Stimulated activated CD4-positive, alpha-beta T cell treated with anti-CD3 and anti-CD28 coated beads, Interleukin-1b, Interleukin-23, amount 100 ng/mL, for 1 hour (primary cell): ENCODE measurements at places on chromosomes 2 and 18.

- no peak for DNase-seq
Measured at GRCh38 chr2:126448611-126449010, 207.3 kb upstream of the GYPC start.

DNA sequence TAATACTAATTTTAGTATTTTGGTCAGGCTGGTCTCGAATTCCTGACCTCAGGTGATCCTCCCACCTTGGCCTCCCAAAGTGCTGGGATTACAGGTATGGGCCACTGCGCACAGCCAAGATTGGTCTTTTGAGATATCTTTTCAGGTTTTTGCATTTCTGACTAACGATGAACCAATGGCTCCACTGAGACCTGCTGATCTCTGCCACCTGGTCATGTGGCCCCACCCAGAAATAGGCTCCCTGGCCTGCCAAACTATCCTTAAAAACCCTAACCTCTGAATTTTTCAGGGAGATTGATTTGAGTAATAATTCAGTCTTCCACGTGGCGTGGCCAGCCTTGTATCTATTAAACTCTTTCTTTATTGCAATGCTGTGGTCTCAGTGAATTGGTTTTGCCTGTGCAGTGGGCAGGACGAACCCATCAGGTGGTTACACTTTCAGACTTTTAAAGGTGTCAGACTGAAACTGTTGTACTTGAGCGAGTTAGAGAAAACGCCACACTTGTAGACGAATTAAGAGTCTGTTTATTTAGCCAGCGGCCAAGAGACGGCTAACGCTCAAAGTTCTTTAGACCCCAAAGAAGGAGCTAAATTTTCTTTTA lies 85.8 kb upstream of the MSH6 start:
- DNase-seq, result no peak

DNA sequence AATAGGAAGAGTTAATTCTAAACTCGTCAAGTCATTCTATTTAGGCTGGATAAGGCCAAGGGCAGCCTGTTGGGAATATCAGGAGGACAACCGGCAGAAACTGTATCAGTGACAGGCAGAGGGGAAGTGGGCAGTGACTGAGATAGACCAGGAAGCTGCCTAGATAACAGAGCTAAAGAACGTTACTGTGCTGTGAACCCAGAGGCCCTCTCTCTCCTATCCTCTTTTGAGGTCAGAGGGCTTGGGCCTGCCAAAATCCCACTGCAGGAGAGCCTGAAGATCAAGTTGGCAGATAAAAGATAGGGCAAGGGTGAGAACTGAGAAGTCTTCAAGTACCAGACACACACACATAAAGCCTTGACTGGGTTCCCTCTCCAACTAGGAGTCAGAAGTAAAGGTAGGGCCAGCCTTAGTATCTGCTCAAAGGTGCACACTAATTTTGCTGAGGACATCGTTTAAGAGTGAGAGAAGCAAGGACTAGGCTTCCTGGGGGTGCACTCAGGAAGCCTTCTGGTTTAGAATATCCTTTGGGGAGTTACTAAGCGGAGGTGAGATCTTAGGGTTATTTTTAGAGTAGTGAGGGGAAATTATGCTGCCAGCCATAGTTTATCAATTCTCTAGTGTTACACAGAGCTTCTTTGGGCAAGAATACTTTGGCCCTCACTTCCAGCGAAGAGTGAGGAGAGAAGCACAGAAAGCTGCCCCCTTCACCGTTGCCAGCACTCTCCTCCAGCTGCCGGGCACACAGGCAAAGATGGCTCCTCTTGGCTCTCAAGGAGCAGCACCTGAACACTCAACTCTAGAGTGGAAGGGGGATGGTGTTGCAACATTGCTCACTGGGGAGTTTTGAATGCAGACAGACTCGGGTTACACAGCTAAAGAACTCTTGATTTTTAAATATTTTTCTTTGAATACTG lies 9.8 kb downstream of the CAVIN2 start:
- no peak for DNase-seq

- DNase-seq, result no peak
Measured at GRCh38 chr2:177340158-177340557, 52.4 kb upstream of the AGPS start.

GRCh38 chr2:20959252-20959651 lies 84.6 kb downstream of the APOB start:
- DNase-seq, result no peak

DNA sequence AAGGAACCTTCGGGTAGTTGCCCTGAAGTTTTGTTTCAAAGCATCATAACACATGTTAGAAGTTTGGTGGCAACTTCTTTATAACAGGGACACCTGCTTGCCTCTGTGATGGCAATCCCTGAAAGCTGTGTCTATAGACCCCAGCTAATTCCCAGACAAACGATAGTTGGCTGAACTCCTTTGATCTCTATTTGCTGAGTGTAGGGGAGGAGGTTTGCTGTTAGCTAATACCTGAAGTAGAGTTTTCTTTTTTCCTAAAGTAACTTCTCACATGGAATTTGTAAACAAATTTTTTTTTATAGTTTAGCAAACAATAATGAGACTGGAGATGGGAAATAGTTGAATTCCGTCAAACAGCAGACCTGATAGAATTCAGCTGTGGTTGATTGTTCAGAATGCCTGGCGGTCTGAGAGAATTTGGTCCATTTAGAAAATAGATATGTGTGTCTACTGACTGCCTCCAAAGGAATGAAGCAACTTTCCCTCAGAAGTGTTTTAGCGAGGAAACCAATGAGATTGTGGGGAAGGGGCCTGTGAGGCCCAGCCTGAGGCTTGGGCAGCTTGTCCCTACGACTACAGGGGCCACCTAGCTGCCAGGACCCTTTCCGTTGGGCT lies 123.5 kb upstream of the EPAS1 start:
- DNase-seq, result no peak

DNA sequence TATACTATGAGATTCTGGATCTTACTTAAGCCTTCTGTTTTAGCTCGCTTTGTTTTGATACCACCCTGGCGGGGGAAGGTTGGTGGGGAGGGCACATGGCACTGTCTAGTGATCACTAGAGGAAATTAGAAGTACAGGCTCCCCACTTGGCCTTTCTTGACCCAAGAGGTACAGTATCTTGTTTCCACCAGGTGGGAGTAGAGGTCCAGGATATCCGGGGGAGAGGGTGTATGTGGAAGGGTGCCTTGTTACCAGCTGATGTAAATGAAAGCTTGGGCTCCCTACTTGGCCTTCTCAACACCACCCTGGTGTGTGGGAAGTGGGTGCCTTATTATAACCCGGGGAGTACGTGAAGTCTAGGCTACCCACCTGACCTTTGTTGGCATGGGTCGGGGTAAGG lies 7.5 kb downstream of the GALNT1 start:
- DNase-seq, result no peak

DNA sequence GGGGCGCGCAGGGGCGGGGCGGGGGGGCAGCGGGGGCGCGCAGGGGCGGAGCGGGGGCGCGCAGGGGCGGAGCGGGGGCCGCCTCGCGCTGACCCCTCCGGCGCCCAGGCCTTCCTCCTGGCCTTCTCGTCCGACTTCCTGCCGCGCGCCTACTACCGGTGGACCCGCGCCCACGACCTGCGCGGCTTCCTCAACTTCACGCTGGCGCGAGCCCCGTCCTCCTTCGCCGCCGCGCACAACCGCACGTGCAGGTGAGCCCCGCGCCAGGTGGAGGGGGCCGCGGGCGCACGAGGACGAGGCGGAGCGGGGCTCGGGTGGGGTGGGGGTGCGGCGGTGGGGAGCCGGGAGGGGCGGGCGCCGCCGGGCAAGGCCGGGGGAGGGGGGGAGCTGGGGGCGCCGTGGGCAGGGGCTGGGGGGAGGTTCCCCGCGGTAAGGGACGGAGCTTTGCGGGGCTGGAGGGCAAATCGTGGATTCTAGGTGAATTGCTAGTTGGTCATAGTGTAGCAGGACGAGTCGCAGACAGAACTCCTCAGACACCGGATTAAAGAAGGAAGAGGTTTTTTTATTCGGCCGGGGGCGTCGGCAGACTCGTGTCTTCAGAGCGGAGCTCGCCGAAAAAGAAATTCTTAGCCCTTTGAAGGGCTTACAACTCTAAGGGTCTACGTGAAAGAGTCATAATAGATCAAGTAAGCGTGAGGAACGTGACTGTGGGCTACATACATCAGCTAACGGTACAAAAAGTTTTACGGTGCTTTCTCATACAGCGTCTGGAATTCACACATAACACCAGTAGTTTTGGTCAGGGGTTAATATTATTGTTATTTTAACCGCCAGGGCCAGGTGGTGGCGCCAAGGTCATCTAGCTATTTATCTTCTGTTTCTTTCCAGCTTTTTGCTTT lies 29.9 kb downstream of the ANO7 start:
- no peak for DNase-seq

GRCh38 chr18:42159146-42159545 lies 204.1 kb downstream of the PIK3C3 start:
- no peak for DNase-seq

DNA sequence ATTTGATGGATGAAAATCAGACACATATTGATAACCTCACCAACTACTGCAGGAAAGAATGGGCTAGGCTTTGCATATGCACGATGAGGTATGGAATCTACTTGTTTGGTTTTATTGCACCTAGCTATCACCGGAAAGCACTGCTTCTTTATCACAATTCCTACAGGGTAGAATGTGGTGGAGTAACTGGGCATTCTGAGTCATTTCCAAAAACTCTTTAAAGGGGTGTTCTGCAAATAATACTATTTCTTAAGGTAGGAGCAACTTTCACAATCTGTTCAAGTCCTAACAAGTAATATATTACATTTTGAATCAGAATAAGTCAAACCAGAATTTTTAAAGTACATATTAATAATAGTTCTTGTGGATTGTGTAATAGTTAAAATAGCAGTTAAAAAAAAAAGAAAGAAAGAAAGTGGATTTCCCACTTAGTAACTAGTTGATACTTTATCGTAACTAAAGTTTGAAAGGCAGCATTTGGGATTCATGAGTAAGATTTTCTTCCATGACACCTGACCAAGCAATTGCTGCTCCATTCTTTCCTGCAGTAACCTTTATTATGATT lies 40.5 kb downstream of the INO80C start:
- DNase-seq, result no peak

DNA sequence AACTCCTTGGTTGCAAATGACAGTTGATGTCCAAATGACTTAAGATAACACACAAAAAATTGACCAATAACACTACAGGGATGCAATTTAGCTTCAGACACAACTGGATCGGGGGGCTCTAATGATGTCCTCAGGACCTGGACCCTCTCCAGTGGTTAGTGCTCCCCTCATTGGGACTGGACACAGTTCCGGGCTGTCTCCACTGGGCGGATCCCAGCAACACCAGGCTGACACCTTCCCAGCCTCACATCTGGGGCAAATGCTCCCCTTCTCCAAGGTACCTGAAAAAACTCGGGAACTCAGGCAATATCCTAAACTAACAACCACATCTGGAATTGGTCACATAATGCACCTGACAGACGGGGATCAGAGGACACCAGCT lies 48.7 kb downstream of the PSMG2 start:
- DNase-seq, result no peak

DNA sequence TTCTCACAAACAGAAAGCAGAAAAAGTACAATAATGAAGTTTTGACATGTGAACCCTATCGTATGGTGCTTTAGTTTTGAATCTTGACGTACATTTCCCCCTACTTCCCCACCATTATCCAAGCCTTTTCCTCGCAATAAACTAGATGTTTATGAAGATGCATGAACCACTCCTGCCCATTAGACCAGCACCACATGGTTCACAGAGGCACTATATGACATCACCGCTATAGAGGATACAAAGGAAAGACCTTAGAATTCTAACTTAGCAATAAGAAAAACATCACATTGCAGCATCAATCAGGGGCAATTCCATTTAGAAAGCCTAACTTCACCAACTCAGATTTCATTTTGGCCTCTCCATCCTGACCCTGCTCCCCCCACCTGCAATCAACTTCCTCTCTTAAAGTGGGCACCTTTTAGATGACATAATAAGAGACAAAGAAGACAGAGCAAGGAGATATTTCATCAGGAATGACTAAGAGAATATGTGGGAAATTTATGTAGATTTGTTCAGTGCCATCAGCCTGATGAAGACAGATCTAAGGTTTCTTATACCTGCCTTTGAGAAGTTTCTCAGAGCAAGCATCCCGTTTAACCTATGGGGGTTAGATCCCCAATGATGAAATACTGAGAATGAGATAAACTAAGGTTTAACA lies 124.9 kb downstream of the PIGN start:
- no peak for DNase-seq

DNA sequence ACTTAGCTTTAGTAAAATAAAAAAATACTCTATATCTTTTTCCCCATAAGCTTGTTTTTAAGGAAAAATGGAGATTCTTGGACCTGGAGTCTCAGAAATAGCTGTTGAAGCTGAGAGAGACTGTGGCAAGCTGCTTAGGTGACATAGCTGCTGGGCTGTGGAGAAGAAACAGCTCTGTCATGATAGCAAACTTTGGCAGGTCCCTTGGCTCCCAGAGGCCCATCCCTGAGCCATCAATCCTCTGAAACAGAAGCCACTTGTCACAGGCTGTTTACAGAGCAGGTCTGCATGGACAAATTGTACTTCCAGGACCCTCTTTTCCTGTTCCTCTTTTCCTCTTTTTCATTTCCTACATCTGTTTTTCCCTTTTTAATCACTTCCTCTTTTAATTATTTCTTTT lies 1370.1 kb upstream of the CRIM1 start:
- DNase-seq, result no peak

GRCh38 chr2:75710220-75710576 lies 517 bp downstream of the GCFC2 start:
- DNase-seq, result no peak
